ENCODE measurements at places on chromosomes 13 and 19.

DNA sequence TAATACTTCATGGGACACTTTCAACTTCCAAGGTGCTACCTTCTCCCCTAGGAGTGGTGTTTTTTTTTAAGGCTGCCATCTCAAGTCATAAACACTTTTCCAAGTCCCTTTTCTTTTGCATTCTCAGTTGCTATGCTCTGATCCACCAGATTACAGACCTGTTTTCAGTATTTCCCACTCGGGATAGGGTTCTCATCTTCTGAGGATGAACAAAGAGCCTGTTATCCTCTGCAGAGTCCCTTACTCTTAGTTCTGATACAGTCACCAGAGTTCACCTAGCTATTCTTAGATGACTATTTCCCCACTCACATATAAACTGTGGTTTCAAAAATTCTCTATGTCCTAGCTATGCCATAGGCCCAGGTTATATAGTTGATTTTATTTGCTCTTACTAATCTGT, 15.9 kb downstream of the ZDHHC20 start:
- no peak for DNase-seq

- DNase-seq = no peak
Measured at GRCh38 chr13:97884707-97885468, 68.6 kb upstream of the IPO5 start.

- no peak for DNase-seq
Measured at GRCh38 chr19:35909684-35910035, 1.6 kb upstream of the TYROBP start.

DNA sequence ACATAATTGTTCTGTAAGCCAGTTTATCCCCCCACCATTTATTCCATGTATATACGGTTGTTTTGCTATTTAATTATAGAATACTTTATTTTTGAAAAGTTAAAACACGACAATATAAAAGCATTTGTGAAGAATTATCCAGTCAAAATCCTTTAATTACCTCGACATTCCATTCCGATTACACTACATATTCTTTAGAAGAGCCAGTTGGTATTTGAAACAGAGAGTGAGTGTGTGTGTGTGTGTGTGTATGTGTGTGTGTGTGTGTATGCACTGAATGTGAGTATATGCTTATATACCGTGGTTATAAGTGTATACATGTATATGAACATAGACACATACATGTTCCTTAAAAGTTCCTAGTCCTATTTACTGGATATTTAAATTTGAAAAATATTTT, 87.8 kb upstream of the KLF5 start:
- DNase-seq = no peak

DNA sequence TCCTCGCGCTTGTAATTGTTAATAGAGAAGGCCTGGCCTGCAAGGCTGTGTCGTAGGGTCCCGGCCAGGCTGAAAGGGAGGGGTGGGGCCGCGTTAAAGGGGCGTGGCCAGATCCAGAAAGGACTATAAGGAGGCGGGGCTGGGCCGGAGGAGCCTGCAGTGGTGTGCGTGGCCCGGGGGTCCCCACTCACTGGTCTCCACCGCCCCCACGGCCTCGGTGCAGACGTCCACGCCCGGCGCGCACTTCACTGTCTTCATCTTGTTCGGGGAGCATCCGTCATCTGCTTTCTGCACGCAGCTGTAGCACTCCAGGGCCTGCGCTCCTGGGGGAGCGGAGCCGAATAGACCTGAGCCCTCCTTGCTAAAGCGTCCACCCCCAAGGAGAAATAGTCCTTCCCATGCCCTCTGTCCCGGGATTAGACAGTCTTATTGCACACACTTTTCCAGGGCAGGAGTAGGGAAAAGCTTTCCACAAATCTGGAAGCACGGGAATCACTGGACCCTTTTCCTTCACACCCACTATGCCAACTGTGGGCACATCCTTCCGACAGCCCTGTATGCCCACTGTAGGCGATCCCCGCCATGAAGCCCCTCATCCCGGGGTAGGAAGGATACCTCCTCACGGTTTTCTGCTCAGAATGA, 1.2 kb downstream of the LYPD3 start:
- DNase-seq = no peak

DNA sequence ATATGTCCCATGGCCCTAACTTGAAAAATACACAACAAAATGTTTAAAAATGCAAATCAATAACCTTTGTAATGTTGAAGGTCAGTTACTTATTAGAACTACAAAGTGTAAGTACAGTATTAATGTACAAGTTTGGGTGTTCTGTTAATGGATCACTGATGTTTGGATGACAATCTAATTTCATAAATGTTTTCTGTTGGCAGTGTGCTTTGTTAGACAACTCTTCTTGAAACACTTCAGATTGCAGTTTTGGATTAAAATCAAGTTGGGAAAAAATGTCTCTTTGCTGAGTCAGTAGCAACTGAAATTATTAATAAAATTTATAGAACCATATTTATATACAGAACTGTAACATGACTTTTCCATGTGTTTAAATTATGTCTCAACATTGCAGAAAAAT, 1063.5 kb upstream of the PCDH9 start:
- DNase-seq = no peak

DNA sequence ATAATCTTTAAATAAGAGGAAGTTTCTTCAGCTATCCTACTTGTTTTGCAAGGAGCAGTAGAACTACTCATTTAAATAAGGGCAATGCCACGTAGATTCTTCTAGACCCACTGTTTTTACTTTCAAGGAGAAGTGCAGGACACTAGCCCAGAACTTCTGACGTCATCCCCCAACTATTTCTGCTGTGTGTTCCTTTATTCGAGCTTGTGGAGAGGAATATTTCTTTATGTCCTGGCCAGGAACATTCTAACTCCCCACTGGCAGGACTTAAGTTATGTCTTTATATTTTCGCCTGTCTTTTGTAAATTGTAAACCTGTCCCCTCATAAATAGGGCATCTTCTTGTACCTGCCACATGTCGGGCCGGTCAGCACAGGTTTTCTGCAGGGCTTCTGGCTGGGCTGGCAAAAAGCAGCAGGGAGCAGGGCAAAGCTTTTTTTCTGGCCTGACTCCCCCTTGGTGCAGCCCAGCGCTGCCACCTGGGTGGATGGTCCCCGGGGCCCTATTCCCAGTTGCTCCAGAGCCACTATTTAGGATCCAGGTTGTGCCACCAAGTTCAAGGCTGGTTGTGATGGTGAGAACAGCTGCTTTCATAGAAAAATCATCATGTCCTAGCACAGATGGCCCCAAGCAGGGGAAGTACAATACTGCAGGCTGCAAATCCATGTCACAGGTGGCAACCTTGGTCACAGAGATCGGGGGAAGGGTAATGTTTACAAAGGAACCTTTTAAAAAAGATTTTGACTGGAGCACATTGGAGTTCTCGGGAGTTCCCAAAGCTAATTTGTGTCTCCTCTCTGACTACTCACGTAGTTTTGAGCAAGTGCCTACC, 1.8 kb downstream of the MBNL2 start:
- DNase-seq = peak; percentile 52

DNA sequence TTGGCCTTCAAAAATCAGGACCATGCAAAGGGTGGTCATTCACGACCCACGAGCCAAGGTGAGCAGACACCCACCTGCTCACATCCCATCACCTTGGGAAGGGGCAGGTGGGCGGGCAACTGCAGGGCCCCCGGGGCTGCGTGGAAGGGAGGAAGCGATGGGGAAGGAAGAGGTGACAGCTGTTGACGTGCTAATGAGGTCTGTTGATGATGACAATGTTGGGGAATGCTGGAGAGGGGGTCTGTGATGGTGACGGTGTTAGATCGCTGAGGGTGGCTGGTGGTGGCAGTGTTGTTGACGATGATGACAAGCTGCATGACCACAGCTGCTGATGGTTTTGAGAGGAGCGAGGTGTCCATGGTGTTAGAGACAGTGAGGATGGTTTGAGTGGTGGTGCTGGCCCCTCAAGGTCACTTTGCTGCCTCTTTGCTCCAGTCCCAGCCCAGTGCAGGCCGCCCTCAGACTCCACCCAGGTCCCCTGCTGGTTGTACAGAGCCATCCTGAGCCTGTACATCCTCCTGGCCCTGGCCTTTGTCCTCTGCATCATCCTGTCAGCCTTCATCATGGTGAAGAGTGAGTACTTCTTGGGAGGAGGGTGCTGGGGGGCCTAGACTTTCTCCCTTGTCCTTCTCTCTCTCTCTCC, 900 bp downstream of the MCEMP1 start:
- no peak for DNase-seq

- DNase-seq = no peak
Measured at GRCh38 chr19:13804830-13805683, 9.8 kb downstream of the ZSWIM4 start.

DNA sequence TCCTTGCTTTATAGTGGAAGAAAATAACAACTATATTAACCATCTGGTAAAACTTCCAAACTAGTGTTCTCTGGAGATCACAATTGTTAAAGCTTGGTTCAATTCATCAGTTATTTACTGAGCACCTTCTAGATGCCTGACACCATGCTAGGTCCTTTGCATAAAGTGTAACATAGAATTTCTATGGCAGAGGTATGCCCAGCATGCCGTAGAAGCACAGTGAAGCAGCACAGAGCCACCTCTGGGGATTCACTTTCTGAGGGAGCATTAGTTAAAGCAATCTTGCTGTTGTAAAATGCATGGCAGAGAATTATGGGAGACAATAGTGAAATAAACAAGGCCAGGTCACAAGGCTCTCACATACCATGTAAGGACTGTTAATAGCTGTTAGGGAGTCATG, 75.2 kb downstream of the LRRC63 start:
- no peak for DNase-seq

- no peak for DNase-seq
Measured at GRCh38 chr19:39202998-39203355, 1.1 kb downstream of the SYCN start.

GRCh38 chr19:45443462-45444317, 20.0 kb upstream of the ERCC1 start:
- DNase-seq = peak; percentile 70

GRCh38 chr13:44768239-44768638, 192.1 kb upstream of the TSC22D1 start:
- DNase-seq = no peak

- no peak for DNase-seq
Measured at GRCh38 chr13:93539914-93540313, 313.3 kb downstream of the GPC6 start.

DNA sequence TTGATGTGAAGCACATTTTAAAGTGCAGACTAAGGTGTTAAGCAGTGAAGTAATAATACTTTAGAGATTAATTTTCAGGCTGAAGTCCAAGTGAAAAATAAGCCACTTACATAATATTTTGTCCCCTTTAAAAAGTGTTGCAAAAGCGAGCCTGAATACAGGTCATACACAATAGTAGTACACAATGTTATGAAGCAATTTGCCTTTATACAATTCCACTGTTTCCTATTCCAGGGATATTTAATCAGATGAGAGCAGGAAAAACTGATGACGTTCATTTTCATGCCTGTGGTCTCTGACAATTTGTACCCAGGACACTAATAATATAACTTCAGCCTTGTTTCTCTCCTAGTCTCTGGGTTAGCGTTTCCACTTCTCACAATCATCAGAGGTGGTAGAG, 916.7 kb downstream of the PCDH9 start:
- no peak for DNase-seq

- no peak for DNase-seq
Measured at GRCh38 chr19:13619203-13619632, 112.9 kb upstream of the CACNA1A start.

DNA sequence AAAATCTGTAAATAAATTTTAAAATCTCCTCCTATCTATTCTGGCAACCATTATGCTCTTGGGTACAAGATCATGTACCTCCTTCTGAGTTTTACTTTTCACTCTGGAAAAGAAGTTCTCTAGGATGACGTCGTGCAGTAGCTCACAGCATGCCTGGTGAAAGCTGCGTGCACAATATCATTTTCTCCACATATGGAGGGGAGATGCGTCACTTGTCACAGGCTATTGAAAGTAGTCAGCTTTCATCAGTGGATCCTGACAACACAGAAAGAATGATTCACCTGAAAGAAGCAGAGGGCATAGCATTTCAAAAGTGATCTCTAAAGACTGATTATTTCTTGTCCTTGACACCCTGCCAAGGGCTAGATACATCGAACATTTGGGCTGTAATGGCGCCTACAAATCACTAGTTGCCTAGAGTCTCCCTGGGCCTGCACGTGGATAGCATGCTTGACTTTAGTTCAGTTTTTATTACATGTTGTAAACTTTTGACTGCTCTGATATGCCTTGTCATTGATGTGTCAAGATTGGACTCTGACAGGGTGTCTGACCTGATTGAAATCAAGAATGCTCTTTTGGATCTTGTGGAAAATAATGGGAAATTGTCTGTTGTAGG, 1365.6 kb downstream of the OLFM4 start:
- no peak for DNase-seq

DNA sequence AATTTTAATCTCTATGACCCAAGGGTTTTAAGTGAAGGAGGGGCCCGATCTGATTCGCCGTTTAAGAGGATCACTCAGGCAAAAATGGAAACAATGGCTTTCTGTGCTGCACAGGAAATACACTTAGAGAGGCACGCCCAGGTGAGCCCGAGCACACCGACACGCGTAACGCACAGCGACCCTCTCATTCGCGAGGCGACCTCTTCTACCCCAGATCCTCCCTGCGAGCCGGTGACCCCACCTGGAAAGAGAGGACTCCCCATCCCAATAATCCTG, 216 bp downstream of the SH2D3A start:
- DNase-seq = no peak

DNA sequence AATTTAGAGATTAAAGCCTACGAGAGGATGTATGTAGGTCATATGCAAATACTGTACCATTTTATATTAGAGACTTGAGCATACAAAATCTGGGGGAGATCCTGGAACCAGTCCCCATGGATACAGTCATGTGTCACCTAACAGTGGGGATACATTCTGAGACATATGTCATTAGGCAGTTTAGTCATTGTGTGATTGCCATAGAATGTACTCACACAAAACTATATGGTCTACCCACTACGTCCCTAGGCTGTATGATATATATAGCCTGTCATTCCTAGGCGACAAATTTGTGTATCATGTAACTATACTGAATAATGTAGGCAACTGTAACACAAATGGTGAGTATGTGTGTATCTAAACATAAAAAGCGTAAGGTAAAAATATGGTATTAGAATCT, 62.8 kb downstream of the WDFY2 start:
- DNase-seq = no peak

DNA sequence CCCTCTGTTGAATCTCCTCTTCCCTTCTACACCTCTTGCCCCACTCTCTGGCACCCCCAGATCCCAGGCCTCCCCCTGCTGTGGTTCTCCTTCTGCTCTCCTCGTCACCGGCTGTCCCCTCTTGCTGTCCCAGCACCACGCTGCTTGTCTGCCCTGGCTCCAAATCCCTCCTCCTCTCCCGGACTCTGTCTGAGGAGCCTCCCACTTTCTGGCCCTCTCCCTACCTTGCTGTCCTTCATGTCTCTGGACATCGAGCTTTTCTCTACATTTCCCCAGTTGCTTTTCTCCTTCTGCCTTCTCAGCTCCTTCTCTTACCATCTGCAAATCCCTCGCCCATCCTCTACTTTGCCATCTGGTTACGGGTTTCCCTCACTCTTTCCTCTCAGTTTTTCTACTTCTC, 1.2 kb downstream of the ZNF347 start:
- no peak for DNase-seq

DNA sequence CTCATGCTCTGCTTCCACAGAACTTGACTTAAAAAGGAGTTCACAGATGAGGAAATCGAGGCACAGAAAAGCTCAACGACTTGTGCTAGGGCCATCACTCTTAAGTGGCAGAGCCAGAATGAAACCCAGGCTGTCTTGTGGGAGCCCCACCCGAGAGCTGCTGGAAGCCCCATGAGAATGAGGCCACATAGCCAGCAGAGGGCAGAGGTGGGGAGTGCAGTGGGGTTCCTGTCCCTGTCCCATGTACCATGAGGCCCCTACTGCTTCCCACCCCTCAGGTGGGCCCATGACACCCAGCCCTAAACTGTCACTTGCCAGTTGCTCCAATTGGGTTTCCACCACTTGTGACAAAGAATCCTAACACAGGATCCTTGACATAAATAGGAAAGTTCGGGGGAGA, 175.9 kb downstream of the IRS2 start:
- DNase-seq = peak; percentile 48

- no peak for DNase-seq
Measured at GRCh38 chr13:33940256-33940655, 122.3 kb downstream of the RFC3 start.
